ENCODE measurements at places on chromosomes 7 and 10.
A peak's percentile ranks its signal among the peaks of the same experiment; 100 is the strongest.

GRCh38 chr10:91242940-91243339, 22.5 kb downstream of the PCGF5 start:
- no peak for DNase-seq

- no peak for DNase-seq
Observed at GRCh38 chr7:78939669-78940068, 513.8 kb downstream of the MAGI2 start.

- no peak for DNase-seq
Observed at GRCh38 chr10:1706711-1707110, 30.6 kb downstream of the ADARB2 start.

DNA sequence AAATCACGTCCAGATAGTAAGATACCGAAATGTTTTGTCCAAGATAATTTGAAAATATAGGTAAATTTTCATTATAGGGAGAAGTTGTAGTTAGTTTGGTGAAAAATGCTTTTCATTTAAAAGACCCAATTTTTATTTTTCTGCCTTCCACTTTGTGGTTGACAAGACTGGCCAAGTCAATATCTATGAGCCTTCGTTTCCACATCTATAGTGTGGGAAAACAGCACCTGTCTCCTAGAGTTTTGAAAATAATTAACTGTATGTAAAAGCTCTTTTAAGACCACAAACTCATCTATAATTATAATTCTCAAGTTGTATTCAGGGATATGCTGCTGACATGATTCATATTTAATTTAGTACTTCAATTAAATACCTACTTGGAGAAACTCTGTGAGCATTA, 102.8 kb downstream of the VWC2 start:
- no peak for DNase-seq

GRCh38 chr10:30359373-30360206, 10.5 kb upstream of the MTPAP start:
- peak; percentile 18 for DNase-seq

DNA sequence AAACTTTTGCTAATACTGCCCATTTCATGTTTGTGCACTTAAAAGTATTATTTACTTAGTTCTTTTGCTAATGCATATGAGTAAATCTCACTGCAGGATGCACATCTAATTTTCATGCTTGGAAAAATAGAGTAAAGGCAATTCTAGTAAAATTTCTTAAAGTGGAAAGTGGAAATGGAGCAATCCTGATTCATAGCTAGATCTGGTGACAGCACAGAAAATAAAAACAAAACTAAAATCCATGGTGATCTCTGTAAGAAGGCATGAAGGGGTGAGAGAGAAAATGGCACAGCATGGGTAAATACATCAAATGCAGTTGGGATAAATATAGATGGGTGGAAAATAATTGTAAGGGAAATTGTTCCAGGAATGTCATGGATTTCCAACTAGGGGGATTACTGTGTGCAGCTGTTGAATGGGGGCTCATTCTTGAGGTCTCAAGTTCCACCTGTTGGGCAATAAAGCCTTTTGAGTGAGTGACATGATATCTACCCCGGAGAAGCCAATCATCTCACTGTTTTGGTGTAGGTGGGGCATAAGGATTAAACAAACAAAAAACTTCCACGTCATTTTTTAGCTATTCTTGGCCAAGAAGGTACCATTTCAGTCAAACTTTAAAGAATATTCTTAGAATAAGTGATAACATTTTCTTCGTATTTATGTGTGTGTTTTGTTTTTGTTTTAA, 1.7 kb upstream of the MCU start:
- DNase-seq = no peak

- no peak for DNase-seq
Observed at GRCh38 chr7:38142736-38143135, 35.3 kb upstream of the STARD3NL start.

GRCh38 chr7:158175779-158176178, 411.8 kb downstream of the PTPRN2 start:
- DNase-seq = no peak

DNA sequence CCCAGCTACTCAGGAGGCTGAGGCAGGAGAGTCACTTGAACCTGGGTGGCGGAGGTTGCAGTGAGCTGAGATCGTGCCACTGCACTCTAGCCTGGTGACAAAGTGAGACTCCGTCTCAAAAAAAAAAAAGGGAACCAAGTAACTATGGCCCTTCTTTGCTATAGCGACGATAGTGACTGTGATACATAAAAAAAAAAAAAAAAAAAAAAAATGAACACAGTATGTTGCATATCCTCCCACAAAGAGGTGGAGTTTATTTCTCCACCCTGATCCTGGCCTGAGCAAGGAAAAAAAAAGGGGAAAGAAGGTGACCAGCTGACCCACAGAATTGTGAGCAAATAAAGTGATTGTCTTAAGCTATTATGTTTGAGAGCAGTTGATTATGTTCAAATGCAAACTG, 42.3 kb upstream of the STEAP1B start:
- no peak for DNase-seq

DNA sequence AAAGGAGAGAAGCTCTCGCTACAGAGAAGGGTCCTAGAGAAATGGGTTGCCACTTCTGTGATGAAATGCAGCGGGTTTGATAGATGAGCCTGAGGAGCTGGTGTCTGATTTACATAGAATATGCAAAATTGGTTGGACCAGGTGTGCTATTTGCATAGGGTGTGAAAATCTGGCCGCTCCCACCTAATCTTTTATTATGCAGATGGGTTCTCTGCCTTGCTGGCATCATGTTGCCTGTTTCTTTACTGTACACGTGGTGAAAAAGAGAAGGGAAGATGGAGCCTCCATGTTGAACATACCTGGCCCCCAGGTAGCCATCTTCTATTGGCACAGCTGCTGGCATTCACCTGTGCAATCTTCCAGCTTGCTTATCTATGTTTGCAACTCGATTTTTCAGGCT, 212.2 kb downstream of the ANKRD7 start:
- DNase-seq = no peak

- no peak for DNase-seq
Observed at GRCh38 chr10:96683065-96683464, 37.2 kb downstream of the PIK3AP1 start.

- DNase-seq = no peak
Observed at GRCh38 chr7:45714521-45714820, 140.3 kb downstream of the ADCY1 start.

GRCh38 chr7:87328281-87328680, 17.2 kb upstream of the CROT start:
- DNase-seq = no peak

DNA sequence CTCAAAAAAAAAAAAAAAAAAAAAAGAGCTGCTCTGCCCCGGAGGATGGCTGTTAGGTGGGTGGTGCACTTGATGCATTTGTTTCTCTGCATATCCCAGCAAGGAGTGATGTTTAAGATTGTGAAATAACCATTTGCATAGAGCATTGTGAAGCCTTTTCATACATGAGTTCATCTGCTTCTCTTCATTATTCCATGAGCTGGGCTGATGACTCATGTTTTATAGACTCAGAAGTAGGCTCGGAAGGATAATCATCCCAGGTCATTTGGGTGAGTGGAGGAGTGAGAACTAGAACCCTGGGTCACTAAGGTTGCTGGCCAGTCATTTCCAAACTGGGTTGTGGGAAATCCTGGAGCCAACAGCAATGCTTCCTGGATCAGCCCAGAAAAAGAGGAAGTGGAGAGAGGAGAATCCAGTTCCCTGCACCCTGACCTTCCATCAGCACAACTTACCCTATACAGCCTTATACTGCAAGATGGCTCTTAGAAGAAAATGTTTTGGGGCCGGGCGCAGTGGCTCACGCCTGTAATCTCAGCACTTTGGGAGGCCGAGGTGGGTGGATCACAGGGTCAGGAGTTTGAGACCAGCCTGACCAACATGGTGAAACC, 45.3 kb downstream of the TACC2 start:
- DNase-seq = no peak

DNA sequence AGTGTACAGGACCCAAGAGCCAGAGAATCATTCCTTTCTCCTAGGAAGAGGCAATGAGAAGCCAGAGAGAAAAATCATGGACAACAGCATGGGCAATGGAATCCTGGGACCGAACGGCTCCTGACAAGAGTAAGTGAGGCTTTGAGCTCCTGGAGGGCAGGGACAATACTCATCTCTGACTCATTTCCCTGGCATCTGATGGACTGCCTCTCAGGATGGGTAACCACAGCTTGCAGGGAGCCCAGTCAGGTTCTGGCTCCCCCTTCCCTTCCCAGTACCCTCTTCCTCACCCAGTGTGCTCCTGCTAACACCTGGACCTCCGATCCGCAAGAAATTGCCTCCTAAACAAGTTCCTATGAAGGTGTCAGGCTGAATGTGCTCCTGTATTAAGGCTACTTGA, 51.2 kb upstream of the SORCS3 start:
- DNase-seq = no peak

DNA sequence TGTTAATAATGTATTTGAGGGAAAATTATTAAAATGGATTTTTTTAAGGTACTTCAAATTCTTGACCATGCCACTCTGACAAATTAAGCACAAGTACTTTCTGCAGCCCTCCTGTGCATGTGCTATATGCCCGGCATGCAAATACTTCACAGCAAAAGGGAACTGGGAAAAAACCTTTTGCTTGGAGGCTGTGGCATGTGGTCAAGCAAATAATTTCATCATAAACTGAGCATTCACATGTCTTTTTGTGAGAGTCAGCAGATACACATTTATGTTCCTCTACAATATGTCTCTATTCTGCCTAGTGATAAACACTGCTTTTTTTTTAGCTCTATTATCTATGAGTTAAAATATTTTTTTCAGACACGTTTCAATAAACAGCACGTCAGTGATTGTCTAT, 53.7 kb upstream of the SEMA3A start:
- no peak for DNase-seq

- no peak for DNase-seq
Observed at GRCh38 chr10:70743879-70744278, 41.3 kb downstream of the TBATA start.

GRCh38 chr7:69928621-69929020, 330.3 kb downstream of the AUTS2 start:
- no peak for DNase-seq

DNA sequence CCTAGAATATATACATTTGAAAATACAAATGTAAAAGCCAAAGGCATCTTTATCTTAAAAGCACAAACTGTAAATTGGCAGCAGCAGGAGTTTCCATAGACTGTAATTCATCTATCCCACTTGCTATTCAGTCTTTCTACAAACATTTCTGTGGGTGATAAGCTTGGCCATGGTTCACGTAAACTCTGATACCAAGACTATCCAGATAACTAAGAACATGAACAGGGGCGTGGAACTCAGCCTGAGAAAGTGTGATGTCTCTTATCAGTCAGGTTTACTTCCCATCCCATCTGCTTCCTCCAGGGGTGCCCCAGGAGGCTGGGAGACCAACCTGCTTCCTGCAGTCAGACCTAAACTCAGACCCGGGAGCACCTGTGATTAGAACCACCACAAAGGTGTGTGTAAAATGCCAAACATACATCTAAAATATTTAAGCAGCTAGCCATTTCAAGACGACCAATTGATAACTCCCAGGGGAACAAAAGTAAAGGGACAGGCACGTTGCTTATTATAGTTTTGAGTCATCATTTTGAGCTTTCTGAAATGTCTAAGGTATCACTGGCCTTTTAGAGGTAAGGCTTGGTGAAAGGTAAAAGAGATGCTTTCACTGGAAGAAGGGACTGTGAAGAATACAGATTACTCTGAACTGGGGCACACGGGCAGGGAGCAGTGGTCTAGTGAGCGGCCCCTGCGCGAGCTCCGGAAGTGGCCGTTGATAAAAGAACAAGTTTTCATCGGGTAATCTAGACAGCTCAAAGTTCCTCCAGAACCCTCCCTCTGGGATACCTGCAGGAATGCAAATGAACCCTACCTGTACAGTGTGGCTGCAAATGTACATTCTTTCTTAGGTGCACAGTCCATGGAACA, 51.5 kb downstream of the RSU1 start:
- DNase-seq = no peak

- DNase-seq = no peak
Observed at GRCh38 chr10:6361869-6362268, 159.1 kb downstream of the PFKFB3 start.

- no peak for DNase-seq
Observed at GRCh38 chr7:739455-739982, 12.4 kb upstream of the PRKAR1B start.

DNA sequence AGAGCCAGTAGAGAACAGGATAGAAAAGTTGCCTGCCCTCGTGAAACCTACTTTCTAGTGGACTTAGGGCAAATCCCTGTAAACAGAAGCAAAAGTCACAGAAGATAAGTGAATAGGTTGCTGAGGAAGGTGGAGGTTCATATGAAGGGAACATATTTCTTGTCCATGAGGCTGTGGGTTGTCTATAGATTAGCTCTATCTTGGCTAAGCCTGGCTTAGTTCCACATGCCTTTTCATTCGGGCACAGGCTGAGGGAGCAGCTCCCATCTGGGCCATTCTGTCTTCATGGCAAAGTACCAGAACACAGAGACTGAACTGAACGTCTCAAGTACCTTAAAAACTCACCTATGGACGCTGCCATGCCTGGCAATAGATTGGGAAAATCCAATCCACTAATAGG, 45.3 kb downstream of the BZW2 start:
- DNase-seq = no peak

DNA sequence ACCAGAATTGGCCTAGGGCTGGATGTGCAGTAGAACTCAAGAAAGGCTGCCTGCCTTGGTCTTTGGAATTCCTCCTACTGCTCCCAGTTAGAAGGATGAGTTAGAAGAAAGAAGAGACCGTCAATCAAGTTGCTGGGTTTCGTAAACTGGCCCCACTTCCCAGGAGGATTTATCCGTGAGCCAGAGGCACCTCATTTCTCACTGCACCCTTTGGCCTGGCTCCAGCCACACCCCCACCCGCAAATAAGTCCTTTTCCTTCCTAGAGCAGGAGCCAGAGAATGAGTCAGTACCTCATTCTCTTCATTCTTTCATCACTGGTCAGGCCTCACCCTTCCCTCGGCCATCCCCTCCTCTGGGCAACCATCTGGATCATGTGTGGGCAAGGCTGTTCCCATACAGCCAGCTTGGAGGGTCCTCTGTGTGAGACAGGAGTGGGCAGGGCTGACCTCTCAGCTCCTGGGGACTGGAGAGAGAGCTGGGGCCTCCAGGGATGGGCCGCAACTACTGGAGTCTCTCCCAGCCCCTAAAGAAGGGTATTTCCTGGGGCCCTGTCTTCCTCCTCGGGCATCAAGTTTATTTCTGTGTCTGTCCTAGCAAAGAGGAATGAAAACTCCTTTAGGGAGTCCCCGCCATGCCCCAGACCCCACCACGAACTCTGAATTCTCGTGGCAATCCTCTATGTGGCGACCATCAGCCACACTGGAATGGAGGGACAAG, 87.2 kb upstream of the DUSP5 start:
- DNase-seq = no peak

DNA sequence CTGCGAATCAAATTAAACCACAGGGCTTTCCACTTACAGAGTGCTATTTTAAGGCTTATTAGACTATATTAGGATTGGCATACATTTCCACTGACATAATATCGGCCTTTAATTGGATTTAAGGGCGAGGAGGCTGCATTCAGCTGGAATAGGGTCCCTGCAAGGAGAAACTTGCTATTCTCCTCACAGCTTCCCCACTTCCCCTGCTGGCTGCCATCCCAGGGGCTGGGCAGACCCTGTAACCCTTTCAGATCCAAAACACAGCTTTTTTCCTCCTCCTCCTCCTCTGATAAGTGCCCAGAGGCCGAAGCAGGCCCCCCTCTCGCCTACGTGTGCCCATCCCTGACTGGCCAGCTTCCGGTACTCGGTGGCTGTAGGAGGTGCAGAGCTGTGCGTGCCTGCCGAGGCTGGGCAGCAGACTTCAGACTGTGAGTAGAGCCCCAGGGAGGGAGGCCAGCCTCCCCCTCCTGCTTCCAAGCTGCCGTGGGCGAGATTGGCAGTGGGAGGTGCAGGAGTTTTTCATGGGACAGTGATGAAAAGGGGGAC, 224.2 kb downstream of the PLXNA4 start:
- DNase-seq = no peak
